ENCODE measurements at places on chromosomes 16 and 17.

DNA sequence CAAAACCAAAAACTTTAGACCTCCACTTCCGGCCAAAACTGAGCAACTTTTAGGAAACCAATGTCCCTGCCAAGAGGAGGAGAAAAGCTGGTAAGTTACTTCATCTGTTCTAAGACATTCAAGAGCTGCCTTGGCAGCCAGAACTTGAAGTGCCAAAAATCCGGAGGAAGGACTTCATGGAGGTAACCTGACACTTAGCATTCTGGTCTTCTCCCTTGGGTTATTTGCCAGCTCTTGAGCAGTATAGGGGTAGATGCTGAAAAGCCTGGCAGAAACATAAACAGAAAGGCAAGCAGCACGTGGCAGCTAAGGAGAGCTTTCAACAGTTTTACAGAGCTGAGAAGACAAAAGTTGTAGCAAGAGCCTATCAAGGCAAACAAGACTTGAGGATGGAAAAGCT is 53.2 kb downstream of the CDYL2 start:
- no peak for DNase-seq

GRCh38 chr17:7294614-7295153 is at the start of gene YBX2:
Gene YBX2, minus strand, starts transcription at chr17:7294639. Its CDS starts 139 bp downstream, at chr17:7294500.
- DNase-seq, result peak; percentile 78

- no peak for DNase-seq
Observed at GRCh38 chr17:37255432-37255831, 120.4 kb upstream of the C17orf78 start.

GRCh38 chr17:55062921-55063320 is 94.4 kb downstream of the STXBP4 start:
- no peak for DNase-seq

DNA sequence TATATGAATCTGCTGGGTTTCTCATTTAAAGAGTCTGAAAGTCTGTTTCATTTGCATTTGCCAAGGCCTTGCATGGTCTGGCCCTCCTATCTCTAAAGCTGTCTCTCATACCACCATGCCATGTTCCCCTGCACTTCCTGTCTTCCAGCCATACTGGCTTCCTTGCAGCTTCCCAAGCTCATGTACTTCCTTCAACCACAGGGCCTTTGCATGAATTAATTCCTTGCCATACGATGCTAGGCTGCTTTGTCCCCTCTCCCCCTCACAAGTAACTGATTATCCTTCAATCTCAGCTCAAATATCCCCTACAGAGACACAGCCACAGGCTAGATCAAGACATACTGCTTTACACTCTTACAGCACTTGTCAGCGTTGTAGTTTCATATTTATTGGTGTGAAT is 5.8 kb downstream of the CRYM start:
- DNase-seq, result no peak

DNA sequence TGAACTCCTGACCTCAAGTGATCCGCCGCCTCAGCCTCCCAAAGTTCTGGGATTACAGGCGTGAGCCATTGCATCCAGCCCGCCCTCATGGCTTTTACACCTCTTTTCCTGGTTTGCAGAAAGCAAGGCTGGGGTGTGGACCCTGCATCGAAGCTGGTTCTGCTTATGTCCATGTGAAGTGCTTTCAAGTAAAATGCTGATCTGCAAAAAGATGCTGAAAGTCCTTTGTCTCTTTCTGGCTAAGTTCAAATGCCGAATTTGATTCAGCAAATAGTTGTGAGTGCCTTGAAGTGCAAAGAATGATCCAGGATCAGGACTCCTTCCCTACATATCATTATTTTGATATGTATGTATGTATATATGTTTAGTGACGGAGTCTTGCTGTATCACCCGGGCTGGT is 17.1 kb downstream of the NAA60 start:
- DNase-seq, result no peak

DNA sequence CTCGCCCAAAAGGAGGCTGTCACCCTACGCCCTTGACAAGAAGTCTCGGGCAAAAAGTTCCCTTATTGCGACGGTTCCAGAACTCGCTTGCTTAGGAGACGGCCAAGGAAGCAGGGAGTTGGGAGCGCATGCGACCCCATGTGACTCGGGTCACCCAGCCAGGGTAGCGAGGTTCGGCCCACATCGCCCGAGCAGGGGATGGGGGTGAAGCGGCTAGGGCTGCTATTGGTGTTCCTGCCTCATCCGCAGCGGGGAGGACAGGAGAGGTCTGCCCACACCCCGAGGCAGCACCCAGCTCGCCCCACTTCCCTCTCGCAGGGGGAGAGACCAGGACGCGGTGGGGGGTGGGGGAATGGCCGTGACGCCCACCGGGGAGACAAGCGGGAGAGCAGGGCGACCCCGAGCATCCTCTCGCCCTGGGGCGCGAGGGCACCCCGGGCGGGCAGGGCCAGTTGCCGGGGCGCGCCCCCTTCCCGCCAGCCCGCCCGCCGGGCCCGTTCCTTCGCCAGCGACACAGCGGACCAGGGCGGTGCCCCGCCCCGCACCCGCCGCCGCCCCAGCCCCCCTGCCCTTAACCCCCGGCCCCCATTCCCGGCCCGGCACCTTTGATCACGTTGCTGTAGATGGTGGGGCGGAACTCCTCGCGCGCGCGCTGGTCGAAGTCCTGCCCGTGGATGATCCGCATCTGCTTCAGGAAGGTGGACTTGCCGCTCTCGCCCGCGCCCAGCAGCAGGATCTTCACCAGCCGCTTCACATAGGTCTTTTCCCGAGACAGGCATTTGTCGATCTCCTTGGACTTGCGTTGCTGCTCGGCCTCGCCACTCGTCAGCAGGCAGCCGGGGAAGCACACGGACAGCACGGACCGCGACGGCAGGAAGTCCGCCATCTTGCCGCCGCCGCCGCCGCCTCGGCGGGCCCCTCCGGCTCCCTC is 567 bp downstream of the GNA13 start:
- peak; percentile 46 for DNase-seq

GRCh38 chr16:89922477-89922883 is 662 bp upstream of the TUBB3 start:
- DNase-seq, result no peak

- no peak for DNase-seq
Observed at GRCh38 chr16:12489357-12489990, 314.2 kb downstream of the CPPED1 start.

DNA sequence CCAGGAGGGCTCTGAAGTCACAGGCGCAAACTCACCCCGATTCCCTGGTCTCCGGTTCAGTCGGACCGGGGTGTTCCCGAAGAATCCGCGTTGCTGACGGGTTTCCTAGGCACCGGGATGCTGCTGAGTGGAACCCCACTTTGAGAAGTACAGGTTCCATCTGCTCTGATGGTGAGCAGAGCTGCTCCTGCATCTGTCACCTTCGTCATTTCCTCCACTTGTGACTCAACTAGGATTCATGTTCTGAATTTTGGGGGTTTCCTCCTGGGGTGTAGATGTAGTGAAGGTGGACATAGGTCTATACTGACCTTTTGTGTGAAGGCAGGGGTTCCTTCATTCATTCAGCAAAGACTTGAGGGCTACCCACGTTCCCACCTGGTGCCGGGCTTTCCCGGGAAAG is 25.0 kb downstream of the LGALS3BP start:
- DNase-seq, result no peak

- DNase-seq, result no peak
Observed at GRCh38 chr17:21358682-21359482, 17.3 kb upstream of the KCNJ12 start.

DNA sequence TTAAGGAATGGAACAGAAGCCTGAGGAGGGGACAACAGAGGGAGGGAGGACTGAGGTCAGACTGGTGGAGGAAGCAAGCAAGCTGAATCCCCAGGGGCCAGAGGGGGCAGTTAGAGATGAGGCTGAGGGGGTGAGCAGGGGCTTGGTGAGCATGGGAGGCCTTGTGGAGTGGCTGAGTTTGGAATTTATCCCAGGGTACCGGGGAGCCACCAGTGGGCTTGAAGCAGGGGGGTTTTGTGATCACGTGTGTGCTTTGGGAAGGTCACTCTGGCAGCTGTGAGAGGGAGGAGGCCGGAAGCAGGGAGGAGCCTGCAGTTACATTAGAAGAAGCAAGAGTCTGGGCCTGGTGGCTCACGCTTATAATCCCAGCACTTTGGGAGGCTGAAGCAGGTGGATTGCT is 9.8 kb upstream of the CTCF start:
- no peak for DNase-seq

DNA sequence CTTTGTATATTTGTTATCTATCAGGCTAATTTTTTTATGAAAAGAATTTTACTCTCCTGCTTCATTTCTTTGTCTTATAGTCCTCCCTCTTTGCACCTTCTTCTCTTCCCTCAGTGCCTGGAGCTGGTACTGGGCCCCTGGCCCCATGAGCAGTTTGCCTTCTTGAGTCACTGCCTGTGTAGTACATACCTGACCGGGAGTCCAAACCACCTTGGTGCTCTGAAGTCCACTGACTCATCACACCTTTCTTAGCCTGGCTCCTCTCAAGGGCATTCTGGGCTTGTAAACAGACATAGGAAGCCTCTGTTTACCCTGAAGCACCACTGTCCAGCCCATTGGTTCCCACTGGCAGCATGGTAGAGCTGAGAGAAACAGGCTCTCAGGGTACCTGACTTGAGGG is 11.0 kb upstream of the TACO1 start:
- DNase-seq, result no peak

DNA sequence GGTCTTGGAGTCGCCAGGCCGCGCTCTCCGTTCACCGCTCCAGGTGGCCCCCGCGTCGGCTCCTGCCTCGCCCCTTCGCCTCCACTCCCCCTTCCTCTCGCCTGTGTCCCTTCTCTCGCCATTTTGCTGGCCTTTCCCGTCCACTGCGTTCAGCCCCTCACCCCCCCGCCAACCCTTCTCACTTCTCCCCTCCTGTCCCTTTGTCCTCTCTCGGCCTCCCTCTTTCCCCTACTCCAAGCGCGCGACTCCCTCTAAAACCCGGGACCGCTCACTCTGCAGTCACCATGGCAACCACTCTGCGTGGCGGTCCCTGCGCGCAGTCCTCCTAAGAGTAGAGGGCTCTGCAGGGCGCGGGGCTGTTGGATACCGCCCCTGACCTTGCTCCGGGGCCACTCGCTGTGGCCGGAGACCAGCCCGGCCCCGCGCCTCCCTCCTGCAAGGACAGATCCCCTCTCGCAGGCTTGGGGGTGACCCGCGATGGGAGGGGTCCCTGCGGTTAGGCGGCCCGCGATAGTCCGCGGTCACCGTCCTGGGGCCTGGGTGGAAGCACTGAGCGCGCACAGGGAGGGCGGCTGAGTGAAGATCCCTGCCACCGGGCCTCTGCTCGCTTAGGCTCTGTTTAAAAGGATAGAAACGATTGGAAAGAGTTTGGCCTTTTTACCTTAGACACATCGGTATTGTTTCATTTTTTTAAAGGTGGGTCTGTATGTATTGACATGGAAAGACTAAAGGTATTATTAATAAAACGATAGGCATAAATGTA is 454 bp downstream of the CCDC40 start:
- DNase-seq, result peak; percentile 11

- DNase-seq, result no peak
Observed at GRCh38 chr17:45319239-45319703, 2.5 kb upstream of the MAP3K14 start.

GRCh38 chr17:57603978-57604377 is 141.1 kb downstream of the CCDC182 start:
- DNase-seq, result peak; percentile 30

DNA sequence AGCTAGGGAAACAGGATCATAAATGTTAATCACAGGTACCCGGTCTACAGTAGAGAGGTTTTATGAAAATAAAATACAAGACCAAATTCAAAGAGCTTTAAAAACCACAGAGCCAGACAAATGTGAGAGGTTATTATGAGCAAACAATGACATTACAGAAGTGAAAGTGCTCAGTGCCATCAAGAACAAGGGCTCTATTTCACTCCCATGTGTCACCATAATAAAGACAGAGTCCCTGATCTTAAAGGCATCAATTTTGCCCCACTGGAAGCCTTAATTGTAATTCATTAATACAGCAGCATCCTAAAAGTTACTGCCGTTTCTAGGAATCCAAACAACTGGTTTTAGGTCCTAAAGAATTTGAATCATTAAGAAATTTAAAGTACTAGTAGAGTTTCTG is 43.7 kb upstream of the CDRT4 start:
- DNase-seq, result no peak

GRCh38 chr16:4175849-4176248 is 59.6 kb upstream of the ADCY9 start:
- no peak for DNase-seq

DNA sequence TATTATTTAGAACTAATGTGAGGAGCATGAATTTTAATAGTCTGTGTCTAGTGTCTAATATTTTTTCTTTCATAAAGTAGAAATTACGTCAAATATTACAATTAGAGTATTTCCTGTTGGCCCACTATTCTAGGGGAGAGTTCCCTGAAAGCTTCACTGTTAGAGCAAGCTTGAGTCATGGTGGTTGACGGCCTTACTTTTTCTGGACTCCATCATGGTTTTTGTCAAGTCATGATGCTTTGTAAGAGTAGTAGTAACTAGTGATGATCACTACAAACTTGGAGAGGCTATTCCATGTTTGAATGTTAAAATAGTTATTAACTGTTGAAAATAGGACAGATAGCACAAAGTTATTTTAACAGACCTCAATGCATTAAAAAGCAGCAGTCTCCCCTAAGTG is 1.7 kb downstream of the PSMD11 start:
- DNase-seq, result no peak

DNA sequence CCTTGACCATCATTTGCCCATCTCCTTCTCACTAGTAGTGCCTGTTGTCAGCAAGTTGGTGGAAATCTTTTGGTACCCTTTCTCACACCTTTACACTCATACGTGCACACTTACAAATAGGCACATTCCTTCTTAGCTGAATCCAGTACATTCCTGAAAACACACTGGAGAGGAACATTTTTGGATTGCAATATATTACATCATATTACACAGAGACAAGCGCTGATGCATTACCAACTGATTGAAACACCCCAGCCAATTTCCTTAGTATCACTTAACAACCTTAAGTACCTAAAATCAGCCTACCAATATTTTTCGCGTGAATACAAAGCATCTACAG is 64.1 kb downstream of the PLCG2 start:
- no peak for DNase-seq

GRCh38 chr17:47693731-47694580 is at the start of gene TBKBP1:
Gene TBKBP1, plus strand, starts transcription at chr17:47694161. Its CDS starts 1,952 bp downstream, at chr17:47696113.
- peak; percentile 79 for DNase-seq

DNA sequence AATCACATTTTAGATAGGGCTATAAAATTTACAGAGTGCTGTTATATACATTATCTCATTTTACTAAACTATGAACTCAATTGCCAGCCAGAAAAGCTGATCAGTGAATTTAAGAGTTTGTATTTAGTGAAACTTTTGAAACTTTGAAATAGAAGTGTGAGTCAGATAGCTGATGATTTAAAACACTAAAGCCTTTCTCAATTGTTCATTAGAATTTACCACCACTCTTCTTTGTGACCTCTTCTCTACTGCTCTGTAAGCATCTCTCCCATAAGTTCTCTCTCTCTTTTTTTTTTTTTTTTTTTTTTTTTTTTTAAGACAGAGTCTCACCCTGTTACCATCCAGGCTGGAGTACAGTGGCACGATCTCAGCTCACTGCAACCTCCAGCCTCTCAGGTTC is 43.7 kb downstream of the GOSR1 start:
- no peak for DNase-seq

DNA sequence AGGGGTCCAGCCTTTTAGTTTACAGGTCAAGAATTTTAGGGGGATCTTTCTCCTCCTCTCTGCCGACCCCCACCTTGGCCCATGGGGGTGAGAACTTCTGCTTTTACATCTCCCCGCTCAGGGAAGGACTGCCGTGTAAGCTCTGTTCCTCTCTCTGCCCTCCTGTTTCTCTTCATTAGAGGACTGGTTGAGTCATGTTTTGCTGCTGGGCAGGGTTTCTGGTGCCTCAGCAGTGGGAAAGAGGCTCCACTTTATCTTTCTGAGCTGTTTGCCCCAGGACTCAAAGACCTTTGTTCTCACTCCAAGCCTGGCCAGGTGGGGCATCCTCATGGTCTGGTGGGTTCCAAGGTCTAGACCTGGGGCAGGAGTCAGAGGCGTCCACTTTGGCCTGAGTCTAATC is 93.0 kb downstream of the UTP18 start:
- DNase-seq, result no peak

GRCh38 chr17:61159221-61159814 is 240.3 kb upstream of the TBX2 start:
- DNase-seq, result no peak
